NCI-H1092 (cell line): ENCODE measurements at places on chromosomes 2 and 18.

GRCh38 chr2:143175438-143175837 lies 46.2 kb downstream of the ARHGAP15 start:
- DNase-seq = no peak

- DNase-seq = no peak
Observed at GRCh38 chr2:163319006-163319405, 416.8 kb downstream of the FIGN start.

GRCh38 chr2:43034242-43034619 lies 192.2 kb downstream of the ZFP36L2 start:
- DNase-seq = no peak

DNA sequence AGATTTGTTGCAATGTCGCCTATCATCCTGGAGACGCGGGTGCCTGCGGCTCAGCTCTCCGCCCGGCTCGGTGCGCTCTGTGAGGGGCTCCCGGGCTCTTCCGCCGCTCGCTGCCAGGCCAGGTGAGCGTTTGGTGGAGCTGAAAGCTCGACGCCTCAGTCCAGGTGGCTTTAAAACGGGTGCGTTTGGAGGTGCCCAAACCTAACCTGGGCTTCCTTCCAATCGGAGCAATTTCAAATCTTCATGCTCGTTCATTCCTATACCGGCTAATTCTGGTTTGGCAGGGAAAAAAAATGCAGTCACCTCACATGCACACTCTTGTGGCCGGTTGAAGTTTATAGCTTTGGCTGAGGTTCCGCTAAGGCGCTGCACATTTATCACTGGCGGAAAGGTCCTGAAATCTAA lies at the start of gene SLC16A14:
Gene SLC16A14, minus strand, starts transcription at position 274 of the 405 bp plus-strand sequence. CDS start 9,572 bp downstream, outside the sequence.
- DNase-seq = no peak

DNA sequence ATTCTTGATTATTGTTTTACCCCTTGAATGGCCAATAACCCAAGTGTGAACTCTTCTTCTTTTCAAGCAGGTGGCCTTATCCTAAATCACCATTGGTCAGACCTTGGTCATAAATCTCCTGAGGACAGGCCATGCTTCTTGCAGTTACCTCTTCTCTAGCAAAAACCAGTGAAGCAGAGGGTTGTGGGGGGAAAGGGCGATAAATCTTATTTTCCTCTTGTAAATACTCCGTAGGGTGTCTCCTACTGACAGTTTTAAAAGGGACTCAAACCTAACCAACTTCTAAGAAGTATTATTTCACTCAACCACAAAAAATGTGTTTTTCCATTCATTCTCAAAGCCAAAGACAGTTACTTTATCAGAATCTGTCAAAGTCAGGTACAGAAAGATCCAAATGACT lies 168.1 kb upstream of the RMP24 start:
- no peak for DNase-seq

DNA sequence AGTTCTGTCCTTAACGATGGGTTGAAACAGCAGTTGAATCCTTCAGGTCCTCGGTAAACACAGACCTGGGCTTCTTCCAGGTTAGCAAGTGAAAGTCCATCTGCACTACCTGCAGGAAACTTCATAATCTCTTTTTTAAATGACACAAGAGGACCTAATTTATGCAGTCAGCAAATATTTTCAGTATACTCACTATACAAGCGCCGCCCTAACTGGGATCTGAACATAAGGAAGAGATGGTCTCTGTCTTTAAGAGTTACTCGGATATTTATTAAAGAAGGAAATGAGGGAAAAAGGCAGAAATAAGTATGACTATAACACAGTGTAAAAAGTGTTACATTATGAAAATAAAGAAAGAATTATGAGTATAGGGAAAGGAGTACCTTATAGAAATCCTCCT lies 103.3 kb downstream of the NBAS start:
- no peak for DNase-seq

GRCh38 chr2:218583983-218584850 lies 15.6 kb downstream of the CNOT9 start:
- no peak for DNase-seq

GRCh38 chr2:12110074-12110473 lies 363.6 kb downstream of the LPIN1 start:
- no peak for DNase-seq

DNA sequence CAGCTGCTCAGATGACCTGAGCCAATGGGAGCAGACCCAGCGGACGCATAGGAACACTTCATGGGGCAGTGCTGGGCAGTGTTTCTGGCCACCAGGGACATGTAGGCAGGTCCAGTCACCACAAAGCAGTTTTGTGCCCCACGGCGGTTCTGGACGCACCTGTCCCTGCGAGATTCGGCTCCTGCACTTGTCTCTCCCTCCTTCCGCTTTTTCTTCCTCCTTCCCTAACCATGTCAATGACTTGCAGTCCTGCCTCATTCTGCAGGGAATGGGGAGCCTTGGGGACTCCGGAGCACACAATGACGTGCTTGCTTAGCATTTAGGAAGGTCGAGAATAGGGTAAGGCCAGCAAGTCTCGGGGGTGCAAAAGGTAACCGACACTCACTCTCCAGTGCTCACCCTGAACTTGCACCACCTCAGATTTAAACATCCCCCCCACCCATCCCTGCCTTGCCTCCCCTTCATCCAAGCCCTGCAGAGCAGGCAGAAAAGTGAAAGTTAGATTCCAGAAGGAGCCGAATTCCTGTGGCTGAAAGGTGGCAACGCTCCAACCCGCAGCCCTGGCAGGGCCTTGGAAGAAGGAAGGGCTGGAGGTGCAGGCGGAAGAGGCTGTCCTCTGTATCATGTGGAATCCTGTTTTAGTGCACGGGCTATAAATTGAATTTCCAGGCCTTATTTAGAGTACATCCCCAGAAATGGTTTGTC lies 40.5 kb upstream of the ATG16L1 start:
- DNase-seq = no peak

GRCh38 chr2:236853585-236854051 lies 232.1 kb upstream of the COPS8 start:
- DNase-seq = no peak

- DNase-seq = no peak
Observed at GRCh38 chr2:135600915-135601314, 69.6 kb downstream of the R3HDM1 start.

DNA sequence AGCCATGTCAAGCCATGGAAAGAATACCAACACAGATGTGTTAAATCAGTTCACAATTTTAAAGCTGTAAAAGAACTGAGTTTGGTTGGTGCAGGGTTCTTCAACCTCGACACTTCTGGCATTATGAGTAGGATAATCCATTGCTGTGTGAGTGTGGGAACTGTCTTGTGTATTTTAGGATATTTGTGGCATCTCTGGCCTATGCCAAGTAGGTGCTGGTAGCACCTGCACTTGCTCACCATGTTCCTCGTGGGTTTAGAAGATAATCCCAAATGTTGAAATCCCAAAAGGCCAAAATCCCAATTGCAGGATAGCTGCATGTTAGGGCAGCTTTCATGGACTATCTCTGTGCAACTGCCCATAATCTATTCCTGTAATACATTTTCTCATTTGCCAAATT lies 3.8 kb downstream of the KRCC1 start:
- no peak for DNase-seq

DNA sequence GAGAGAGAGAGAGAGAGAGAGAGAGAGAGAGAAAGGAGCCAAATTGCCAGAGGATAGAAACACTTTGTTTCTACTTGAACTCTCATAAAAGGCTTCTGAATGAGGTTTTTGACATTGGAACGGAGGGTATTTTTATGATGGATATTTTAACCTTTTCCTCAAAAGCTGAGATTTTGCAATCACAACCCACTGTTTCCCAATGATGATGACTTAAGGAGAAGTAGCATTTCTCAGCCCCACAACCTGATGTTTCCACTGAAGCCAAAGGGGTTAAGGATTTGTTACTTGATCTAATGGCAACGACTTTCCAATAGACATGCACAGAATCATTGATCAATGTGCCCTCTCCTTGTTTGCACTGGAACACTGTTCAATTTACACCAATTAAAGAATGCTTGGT lies 67.1 kb upstream of the POU3F3 start:
- DNase-seq = no peak

DNA sequence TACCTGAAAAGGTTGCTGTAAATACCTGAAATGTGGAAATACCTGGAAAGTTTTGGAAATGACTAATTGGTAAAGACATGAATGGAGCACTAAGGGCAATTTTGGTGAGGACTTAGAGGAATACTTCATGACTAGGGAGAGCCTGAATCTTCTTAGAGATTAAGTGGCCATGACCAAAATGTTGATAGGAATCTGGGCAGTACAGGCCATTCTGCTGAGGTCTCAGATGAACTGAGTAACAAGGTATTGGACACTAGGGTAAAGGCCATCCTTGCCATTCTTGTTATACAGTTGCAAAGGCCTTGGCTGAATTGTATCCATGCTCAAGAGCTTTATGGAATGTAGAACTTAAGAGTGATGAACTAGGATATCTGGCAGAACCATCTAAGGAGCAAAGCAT lies 742.9 kb upstream of the RAB6C start:
- no peak for DNase-seq

- DNase-seq = no peak
Observed at GRCh38 chr2:24189551-24189950, 14.7 kb downstream of the FAM228A start.

GRCh38 chr18:40867459-40867858 lies 1087.6 kb upstream of the PIK3C3 start:
- no peak for DNase-seq

GRCh38 chr2:236673823-236674185 lies 104.2 kb downstream of the ACKR3 start:
- DNase-seq = no peak

DNA sequence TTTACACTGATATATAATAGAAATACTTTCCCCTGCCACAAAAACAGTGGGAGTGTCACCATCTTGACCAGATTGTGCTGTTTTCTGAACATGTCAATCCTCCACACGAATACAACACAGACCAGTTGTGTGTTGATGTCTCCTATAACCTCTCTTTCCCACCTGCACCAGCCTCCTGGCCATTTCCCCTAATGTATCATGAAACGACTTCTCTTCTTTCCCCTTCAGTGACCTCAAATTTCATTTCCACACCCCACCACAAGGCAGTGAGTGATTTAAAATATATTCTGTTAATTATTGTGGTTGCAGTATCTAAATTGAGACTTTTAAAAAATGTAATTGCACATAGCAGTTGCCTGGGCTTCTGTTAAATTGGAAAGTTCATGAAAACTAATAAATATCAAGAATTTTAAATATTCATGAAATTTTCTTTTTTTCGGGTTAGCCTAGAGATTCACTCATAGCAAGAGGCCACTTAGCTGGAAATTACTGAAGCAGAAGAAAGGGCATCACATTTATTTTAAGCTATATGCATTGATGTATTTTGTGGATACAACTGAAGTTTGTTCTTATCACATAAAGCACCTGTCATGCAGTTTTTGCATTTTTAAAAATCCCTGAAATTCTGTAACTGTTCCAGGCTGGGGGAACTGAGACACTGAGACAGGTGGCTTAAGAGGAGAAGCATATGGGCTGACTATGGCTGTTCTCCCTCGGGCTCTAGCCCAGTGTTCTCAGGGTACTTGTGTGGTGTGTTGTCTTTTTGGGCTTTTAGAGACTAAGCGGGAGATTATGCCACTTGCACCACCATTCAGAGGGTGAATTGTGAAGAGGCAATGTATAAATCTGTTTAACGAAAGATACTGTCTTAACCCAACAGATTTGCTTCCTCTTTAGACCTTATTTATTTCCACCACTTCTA lies 15.9 kb downstream of the FAM171B start:
- DNase-seq = peak; percentile 4

- no peak for DNase-seq
Observed at GRCh38 chr2:197889041-197889440, 84.6 kb downstream of the PLCL1 start.

DNA sequence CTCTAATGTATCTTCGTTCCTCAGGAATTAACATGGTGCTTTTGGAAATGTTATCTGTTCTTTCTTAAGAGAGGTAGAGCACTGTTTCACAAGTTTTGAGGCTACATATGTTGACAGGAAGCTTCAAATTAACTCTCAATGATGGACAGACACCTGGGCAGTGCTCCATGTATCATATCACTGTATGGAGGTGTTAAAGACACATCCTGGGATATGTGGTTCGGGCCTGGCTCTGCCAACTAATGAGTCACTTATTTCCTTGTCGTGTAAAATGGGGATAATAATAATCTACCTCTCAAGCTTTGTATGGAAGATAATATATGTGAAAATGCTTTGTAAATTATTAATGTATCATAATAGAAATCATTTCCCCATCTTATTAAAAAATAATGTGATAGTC lies 90.2 kb downstream of the PARD3B start:
- no peak for DNase-seq

DNA sequence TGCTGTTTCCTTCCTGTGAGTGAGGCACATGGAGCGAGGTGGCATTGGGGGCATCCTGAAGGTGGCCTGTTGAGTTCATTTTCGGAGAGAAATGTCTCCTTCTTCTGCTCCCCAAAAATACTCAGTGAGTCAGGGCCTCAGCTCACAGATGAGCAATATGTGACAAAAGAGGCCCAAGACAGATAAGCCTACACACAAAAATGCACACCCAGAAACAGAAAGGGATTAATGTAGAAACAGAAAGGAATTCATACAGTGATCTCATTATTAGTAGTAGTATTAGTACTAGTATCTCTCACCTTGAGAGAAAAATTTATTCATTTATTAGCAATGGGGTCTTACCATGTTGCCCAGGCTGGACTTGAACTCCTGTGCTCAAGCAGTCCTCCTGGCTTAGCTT lies 5.1 kb downstream of the GPR75 start:
- DNase-seq = no peak

DNA sequence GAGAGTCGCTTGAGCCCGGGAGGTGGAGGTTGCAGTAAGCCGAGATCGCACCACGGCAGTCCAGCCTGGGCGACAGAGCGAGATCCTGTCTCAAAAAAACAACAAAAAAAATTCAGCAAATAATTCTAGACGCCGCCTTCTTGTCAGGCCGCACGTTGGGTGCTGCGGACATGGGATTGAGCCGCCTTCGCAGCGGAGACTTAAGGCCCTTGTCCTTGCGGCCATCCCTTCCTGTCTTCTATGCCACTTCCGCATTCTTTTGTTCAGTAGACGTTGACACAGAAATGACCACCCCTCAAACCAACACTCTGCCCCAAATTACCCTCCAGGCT lies 15.8 kb downstream of the PTPN18 start:
- DNase-seq = no peak

DNA sequence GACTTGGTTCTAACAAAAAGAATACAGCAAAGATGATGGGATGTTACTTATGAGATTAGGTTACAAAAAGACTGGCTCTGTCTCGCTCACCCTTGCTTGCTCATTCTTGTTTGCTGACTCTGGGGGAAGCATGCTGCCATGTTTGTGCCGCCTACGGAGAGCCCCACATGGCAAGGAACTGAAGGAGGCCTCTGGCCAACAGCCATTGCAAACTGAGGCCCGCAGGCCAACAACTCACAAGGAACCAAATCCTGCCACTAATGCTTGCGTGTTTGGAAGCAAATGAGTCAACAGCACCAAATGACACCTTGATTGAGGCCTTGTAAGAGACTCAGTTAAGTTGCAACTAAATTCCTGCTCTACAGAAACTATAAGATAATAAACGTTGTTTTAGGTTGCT lies 297.6 kb upstream of the STON1 start:
- no peak for DNase-seq

GRCh38 chr2:31446848-31447247 lies 32.3 kb upstream of the XDH start:
- DNase-seq = no peak

- no peak for DNase-seq
Observed at GRCh38 chr2:9715238-9715637, 84.4 kb upstream of the YWHAQ start.

- no peak for DNase-seq
Observed at GRCh38 chr2:145303536-145303935, 783.6 kb upstream of the ZEB2 start.
